ENCODE measurements at places on chromosomes 4 and X.

DNA sequence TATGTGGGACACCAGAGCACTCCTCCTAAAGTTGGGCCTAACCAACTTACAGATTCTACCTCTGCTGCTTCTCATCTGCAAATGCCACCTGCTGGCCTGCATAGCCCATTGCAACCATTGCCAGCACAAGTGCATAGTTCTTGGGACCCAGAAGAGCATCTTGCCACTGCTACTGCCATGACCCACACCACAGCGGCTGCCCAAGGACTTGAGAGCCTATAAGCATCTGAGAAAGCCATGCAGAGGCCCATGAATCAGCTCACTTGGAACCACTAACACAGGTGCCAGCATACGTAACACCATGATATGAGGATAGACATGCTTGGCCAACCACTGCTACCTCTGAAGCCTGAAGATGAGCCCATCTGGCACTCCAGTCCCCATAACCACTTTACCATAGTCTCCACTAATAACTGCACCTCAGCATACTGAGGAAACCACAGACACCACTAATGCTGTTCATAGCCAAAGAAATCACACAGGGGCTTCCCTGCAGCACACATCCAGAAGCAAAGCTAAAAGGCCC lies 258.1 kb upstream of the AGTR2 start:
- no peak for DNase-seq

GRCh38 chrX:136531951-136532350 lies at the start of gene VGLL1:
Gene VGLL1 (plus strand): TSS chrX:136532215. CDS start chrX:136536021, 3,806 bp downstream.
- peak; percentile 21 for DNase-seq

DNA sequence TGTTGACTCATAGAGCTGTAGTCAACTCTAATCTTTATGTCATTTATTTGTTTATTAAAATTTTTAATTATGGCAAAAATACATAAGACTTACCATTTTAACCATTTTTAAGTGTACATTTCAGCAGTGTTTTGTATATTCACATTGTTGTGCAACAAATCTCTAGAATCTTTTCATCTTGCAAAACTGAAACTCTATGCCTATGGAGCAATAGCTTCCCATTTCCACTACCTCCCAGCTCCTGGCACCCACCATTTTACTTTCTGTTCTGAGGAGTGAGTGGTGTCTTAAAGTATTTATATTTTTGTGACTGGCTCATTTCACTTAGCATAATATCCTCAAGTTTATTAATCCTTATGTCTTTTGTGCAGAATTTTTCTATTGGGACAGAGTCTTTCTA lies 181.0 kb downstream of the GPAT3 start:
- no peak for DNase-seq

DNA sequence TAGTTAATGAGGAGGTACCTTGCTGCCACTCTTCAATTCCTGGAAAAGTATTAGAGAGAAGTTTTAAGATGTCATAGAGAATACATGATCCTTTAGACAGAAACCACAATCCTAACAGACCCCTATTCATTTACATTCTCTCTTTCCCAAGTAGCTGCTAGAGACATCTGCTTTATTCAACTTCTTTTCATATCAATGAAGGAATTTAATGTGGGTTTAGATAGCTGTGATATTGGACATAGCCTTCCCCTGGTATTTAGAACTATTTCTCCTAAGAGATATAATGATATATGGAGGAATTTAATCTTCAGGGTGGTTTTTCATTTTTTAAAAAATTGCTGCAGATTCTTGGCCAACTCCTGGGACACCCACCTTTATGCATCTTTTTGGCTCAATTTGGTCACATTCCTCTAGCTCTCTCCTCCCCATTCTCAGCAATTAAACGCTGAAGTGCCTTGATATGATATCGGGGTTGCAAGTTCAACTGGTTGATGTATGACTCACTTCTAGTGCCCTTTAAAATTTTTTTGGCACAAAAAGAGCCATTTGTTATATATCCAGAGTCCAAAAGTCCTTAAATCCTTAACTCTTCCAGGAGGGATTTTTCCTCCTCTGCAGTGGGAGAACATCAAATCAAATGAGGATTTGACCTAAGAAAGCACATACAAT lies 57.6 kb downstream of the DOCK11 start:
- DNase-seq: no peak

- DNase-seq: peak; percentile 31
Measured at GRCh38 chrX:39450234-39450977, 647.4 kb downstream of the BCOR start.

DNA sequence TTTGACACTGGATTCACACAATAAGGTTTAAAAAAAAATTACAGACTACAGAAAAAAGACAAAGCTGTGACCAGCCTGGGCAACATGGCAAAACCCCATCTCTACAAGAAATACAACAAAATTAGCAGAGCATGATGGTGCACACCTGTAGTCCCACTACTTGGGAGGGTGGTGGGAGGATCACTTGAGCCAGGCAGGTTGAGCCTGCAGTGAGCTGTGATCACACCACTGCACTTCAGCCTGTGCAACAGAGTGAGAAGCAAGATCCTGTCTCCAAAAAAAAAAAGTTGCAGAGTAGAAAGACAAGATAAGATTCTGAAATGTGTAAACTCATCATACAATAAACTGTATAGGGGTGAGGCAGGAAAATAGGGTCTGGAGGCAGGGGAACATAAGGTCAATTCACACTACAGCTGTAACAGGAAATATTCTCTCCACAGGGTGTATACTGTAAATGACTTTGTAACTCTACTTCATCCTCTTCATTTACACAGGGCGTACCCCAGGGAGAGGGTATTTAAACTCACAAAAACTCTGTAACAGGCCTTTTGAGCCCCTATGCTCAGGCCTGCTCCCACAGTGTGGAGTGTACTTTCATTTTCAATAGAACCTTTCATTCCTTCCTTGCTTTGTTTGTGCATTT lies 112.6 kb upstream of the MAPK10 start:
- DNase-seq: no peak

- peak; percentile 16 for DNase-seq
Measured at GRCh38 chrX:132114607-132115006, 13.2 kb downstream of the FRMD7 start.

DNA sequence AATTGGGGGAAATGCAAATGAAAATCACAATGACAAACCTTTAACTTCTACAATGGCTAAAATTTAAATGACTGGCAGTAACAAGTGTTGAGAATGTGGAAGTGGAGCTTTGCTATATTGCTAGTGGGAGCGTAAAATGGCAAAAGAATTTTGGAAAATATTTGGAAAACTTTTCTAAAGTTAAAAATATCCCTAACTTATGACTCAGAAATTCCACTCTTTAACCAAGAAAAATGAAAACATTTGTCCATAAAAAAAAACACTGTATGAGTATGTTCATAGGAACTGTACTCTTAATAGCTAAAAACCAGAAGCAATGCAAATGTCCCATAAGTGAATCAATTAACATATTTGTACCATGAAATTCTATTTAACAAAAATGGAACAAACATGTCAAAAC lies 3.6 kb downstream of the TBCK start:
- DNase-seq: no peak

GRCh38 chr4:48222491-48222890 lies 47.1 kb downstream of the TEC start:
- DNase-seq: no peak

DNA sequence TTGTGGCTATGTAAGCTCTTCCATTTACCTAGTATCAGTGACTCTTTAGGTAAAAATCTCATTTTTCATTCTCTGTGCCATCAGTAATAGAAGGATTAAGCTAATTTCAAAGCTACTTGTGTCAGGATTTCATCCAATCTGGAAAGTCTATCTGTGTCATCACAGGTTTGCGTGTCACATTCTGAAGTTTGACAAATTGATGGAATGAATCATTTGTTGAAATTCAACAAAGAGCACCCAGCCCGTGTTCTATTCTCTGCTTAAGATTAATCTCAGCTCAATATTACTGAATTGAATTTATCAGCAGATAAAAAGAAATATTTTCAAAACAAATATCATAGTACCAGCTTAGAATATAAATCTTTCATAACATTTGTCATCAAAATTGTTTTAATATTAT lies 35.8 kb downstream of the LANCL3 start:
- DNase-seq: no peak

DNA sequence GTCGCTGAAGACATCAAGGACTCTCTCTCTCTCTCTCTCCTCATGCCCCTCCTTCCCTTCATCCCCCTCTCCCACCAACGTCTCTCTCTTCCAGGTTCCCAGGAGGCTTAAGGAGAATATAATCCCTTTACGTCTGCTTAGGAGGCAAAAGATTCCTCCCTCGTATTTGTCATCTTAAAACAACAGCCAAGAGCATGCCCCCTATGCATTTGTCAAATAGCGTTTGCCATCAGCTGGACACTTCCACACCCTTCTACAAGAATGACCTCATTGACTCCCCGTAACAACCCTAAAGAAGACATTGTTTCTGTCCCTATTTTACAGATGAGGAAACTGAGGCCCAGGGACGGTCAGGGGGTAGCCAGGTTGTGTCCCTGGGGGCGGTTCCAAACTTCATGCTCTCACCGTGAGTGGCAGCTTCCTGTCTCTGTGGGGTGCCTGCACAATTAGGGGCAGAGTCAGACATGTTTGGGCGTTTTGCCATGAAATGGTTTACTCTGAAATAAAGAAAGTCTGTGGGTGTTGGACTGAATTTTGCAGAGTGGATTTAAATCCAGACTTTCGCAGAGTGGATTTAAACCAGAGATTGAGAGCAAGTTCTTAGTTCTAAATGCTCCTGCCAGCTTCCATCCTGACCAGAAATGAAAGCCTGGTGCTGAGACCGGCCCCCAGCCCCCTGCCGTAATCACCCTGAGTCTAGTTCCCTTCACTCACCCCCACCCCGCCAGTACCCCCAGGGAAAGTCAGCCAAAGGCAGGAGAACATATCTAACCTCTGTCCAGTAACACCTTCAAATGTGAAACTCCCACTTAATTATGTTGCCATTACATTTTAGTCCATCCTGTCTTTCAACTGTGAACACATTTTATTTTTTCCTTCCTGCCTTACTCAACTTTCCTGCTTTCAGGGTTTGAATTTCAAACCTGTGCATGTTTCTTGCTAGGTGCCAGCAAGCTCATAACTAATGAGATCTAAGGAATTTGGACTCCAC lies 44.3 kb upstream of the TBL1X start:
- no peak for DNase-seq

DNA sequence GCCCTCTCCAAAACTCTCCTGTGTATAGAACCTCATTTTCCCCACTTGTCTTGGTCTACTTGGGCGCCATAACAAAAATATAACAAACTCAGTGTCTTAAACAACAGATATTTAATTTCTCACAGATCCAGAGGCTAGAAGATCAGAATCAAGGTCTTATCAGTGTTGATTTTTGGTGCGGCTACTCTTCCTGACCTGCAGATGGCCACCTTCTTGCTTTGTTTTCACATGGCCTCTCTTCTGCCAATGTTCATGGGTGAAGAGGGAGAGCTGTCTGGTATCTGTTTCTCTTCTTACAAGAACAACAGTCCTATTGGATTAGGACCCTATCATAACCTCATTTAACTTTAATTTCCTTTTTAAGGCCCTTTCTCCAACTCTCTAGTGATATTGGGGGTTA lies 177.3 kb downstream of the PABPC4L start:
- DNase-seq: peak; percentile 25

GRCh38 chrX:97109730-97110129 lies 226.0 kb downstream of the RPA4 start:
- DNase-seq: no peak

All from hepatocyte (in vitro differentiated cells).